Effector memory CD8-positive, alpha-beta T cell (primary cell): ENCODE measurements at places on chromosomes 16 and 17.
A peak's percentile ranks its signal among the peaks of the same experiment; 100 is the strongest.

DNA sequence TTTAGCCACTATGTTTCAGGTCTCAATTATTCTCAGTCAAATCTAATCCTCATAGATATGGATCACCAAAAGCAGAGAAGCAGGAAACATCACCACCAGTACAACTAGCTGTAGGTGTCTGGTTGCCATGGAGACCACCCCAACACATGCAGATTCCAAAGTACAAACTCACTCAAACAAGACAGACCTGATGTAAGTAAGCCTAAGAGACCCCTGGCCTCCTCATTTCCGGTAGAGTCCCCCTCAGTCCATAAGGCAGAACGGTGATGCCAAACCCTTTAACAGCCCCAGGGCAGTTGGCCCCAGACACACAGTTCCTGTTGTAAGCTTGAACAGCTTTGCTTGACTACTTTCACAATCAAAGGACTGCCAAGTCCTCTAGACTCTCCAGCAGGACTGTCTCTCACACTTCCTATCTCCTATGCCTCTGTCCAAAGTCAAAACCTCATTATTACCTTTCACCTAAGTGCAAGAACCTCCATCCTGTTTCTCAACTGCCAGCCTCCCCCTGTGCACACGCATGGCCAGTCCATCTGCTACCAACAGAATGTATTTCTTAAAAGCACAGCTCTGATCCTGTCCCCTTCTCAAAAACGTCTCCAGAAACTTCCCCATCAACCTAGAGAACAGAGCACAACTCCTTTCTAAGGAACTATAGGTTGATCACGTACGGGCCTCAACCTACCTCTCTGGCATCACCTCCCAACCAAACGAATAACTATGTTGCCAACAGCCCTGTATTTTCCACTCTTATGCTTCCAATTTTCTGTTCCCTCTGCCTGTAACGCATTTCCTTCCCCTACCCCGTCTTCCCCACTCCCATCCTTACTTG, 23.9 kb downstream of the SLC39A11 start:
- DNase-seq: no peak

DNA sequence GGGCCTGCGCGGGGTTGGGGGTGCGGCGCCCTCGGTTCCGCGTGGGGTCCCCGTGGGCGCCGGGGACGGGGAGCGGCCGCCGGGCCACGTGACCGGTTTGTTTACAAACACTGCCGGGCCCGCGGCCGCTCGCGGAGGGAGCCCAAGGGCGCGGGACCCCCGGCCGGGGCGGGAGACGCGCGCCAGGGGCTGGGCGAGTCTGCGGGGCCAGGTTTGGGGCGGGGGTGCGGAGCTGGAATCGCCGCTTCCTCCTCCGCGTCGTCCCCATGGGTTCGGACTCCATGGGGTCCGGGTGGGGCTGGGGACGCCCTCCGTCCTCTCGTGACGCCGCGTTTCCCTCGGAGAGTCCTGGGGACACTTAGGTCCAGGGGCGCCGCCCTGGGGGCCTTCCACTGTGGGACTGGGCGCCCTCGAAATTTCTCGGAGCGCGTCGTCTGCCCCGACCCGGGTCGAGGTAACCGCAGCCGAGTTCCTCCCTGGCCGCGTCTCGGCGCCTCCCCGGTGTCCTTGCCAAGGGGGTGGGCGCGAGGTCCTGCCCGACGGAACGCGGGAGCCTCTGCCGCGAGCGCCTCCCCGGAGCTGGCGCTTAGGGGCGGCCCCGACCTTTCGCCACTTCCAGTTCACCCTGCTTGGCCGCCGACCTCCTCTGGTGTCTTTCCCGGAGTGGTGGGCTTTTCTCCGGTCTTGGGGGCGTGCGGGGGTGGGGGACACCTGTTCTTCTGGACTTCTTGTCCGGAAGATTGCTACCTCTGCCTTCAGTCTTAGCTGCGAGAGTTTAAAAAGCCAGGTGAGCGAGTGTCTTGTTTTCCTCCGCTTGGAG, 684 bp downstream of the YPEL2 start:
- no peak for DNase-seq

GRCh38 chr17:41772586-41773189, 13.8 kb downstream of the JUP start:
- no peak for DNase-seq

DNA sequence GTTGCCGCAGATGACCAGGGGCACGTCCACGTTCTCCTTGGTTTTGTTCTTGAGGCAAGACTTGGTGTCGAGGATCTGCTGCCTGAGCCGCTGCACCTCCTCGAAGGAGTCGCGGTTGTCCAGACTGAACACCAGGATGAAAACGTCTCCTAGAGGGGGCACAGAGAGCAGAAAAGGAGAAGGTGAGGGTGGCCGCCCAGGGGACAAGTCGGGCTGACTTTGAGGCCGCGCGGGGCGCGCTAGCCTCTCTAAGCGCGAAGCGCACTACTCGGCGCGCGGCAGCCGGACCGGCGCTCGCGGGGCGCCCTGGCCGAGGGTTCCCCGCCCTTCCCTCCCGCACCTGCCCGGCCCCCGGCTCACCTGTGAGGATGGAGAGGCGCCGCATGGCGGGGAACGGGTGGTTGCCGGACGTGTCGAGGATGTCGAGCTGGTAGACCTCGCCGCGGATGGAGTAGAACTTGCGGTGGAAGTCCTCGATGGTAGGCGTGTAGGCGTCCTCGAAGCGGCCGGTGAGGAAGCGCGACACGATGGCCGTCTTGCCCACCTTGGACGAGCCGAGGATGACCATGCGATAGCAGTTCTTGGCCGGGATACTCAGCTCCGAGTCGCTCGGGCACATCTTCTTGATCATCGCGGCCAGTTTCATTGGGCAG, 533 bp downstream of the RASD1 start:
- DNase-seq: no peak

- DNase-seq: no peak
Measured at GRCh38 chr17:36094746-36095145, 4.8 kb upstream of the CCL3 start.

- DNase-seq: no peak
Measured at GRCh38 chr17:46100590-46100989, 92.6 kb downstream of the KANSL1 start.

GRCh38 chr16:59046335-59046734, 312.2 kb upstream of the GOT2 start:
- no peak for DNase-seq

GRCh38 chr16:76157629-76158028, 119.6 kb upstream of the CNTNAP4 start:
- no peak for DNase-seq

GRCh38 chr16:30736995-30737793, 11.0 kb upstream of the PHKG2 start:
- DNase-seq: no peak

DNA sequence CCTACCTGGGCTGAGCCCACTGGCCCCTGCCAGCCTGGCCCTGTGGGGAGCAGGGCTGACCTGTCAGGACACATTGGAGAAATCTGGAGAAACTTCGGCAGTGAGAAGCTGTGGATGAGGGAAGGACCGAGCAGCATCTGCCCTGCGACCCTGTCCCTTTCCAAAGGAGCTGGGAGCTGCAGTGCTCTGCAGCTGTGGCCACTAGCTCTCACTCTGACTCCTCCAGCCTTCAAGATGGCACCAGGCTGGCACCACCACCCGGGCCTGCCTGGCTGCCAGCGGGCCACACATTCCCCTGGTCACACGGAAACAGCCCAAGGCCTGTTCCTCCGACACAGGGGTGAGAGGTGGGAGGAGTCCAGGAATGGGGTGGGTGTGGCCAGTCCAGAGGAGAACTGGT, 30.1 kb downstream of the CD300LG start:
- no peak for DNase-seq

DNA sequence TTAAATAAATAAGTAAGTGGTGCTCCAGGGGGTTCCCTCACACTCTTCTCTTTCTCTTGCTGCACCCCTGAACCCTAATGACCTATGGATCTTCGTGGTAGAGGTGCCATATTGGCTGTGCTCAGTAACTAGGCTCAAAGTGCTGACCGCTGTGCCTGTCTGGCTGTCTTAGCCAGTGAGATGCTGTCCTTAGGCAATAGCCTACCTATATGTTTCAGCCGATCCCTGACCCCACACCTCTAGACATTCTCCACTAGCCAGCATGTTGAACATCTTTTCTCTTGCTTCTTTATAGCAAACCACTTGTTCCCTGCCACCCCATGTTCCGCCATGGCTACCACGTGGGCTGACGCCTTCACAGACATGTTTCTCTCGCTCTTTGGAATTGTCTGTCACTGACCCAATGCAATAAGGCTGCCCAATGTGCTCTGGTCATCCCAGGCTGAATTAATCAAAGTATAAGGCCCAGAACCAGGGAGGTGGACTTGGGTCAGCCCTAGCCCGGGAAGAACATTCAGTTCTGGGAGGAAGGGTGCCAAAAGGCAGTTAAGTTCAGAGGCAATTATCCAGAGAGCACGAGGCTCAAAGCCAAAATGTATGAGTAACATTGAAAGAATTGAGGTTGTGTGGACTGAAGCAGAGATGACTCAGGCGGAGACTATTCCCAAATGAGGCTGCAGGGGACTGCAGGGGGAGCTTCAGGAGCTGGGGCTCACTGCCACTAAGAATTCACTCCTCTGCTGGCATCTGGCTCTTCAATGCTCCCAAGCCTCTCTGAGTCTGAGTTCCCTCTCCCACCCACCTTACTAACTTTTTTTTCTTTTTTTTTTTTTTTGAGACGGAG, 28.7 kb upstream of the TNRC6A start:
- DNase-seq: no peak

DNA sequence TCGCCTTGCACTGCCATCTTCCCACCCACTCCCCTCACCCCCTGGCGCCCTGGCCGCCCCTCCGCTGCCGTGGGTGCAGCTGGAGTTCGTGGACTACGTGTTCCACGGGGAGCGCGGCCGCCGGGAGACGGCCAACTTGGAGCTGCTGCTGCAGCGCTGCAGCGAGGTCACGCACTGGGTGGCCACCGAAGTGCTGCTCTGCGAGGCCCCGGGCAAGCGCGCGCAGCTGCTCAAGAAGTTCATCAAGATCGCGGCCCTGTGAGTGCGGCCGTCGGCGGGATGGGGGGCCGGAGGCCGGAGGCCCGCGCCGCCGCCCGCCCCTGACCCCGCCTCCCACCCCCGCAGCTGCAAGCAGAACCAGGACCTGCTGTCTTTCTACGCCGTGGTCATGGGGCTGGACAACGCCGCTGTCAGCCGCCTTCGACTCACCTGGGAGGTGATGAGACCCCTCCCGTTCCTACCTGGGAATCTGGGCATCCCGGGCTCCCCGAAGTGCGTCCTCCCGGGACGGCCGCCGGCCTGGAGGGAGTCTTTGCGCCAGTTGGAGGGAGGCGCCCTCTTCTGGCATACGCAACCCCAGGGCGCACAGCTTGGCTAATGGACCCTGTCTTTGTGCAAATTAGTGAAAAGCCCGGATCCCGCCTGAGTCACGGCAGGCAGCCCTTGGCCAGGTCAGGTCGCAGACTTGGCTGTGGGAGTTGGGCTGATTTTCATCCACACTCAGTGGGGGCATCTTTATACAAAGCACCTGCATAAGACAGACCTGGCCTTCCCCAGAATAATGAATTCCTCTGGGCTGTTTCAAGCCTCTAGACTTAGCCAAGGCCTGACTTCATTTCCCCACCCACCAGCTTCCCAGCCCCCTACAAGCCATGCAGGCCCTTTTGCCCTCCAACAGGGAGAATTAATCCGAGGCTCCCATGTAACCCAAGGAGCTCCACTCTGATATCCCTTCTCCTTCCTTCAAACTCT, 14.3 kb downstream of the RAPGEFL1 start:
- DNase-seq: peak; percentile 64

DNA sequence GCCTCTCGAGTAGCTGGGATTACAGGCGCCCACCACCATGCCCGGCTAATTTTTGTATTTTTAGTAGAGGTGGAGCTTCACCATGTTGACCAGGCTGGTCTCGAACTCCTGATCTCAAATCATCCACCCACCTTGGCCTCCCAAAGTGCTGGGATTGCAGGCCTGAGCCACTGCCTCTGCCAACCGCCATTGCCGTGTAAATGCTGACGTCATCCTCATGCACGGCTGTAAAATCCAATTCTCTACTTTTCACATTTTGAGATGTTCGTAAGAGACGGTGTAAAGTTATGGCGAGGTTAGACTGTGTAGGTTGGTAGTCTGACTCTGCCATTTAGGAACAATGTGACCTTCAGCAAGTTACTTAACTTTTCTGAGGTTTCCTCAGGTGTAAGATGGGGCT, 1.7 kb upstream of the DNAJA2 start:
- DNase-seq: no peak
